NCI-H460 (cell line): ENCODE measurements at places on chromosomes 7 and 10. TPM values are rescaled to one million over a fixed set of nuclear protein-coding genes. Genes with fewer than 3 reads are reported as not detected.

GRCh38 chr10:108755646-108756045, 1167.7 kb downstream of the XPNPEP1 start:
- no peak for DNase-seq

DNA sequence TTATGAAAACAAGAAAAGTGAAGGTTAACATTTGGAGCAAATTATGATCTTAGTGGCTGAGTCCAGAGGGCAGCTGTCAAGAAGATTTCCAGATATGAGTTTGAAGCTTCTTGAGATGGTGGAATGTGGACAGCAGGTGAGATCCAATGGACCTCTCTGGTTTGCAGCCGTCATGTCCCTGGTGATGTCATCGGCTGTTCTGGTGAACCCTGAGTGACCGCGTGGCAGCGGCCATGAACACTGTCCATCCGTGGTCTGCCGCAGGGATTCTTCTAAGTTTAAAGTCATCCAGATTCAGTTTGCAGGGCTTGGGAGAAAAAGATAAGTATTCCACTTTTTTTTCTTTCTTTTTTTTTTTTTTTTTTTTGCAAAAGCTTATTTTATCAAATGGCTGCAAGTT, 15.8 kb upstream of the VIPR2 start:
- DNase-seq: no peak

EN2 gene
- 0.75 and 0.84 TPM in 2 replicates for total RNA-seq

ZNRF2 gene
- 11.3 and 13.6 TPM in 2 replicates for total RNA-seq

GRCh38 chr7:117164620-117165019, 158.2 kb downstream of the WNT2 start:
- no peak for DNase-seq

KLF14 gene
- total RNA-seq: not detected in 2 replicates

ANKRD16 gene
- 5.5 and 5.8 TPM in 2 replicates for total RNA-seq

PLAU gene
- 9.5 and 10.3 TPM in 2 replicates for total RNA-seq
